Fibroblast of skin of back (primary cell): ENCODE measurements at places on chromosomes 6 and 20.
A peak's percentile ranks its signal among the peaks of the same experiment; 100 is the strongest.

DNA sequence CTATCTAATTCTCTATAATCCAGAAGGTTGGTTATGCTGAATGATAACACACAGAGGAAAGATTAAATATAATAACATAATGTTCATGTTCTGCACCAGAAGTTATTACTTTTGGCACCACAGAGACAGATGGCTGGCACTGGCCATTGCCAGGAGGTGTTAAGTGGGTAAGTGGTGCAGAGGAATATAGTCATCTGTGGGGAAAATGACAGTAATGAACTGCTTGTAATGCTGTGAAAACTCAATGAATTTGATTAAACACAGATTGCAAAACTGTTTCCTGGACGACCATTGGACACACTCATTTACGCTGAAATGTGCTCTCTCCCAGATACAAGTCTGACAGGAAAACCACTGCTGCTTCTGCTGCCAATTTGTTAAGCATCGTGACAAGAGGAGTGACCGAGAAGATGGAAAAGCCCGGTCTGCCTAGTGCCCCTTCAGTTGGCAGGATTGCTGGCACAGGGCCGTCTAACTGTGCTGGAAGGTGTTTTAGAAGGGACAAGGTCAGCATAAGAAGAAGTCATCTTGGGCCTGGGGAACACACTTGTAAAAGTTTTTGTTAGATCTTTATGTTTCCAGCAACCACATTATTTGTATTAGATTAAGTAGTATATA lies 567.4 kb downstream of the CBLN4 start:
- no peak for DNase-seq

DNA sequence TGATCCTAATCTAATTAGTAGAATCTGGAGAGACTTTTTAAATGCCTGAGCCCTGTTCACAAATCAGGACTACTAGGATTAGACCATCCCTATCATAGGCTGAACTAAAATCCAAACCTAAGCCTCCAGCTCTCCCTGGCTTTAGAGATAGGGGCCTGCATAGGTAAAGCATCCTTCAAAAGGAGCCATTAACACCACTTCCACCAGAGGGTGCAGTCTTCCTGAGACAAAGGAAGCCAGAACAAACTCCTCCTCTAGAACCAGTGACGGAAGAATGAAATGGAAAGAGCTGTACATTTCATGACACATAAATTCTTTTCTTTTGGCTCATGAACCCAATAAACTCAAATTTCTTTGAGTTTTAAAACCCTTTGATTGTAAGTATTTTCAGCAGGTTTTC lies 291.2 kb upstream of the ADGRB3 start:
- DNase-seq = peak; percentile 73

DNA sequence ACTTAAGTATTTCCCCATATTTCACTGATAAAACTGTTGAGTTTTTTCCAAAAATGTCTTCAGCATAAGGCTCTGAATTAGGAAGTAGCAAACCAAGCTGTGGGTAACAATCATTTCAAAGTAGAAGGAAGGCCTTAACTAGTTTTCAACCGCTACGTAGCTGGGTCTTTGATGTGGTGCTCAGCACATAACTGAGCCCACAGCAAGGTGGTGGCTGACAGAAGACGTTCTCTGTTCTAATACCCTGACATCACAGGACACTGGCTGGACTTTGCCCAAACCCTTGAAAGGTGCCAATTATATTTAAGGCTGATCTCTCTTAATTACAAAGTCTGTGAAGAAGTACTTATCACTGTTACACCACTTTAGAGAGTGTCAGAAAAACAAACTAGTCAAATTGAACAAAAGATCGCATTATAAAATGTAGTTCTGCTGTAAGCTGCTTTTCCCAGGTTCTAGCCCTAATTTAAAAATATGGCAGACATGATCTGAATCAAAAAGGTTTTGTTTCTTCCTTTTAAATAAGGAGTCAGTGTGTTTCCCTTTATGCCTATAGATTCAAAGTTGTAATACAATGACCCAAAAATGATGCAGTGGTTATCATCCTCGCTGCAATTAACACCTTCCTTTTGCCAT lies 26.7 kb downstream of the MAN1A1 start:
- no peak for DNase-seq

GRCh38 chr20:6582449-6582848 lies 185.0 kb upstream of the BMP2 start:
- no peak for DNase-seq
